Activated T-helper 17 cell treated with anti-CD3 and anti-CD28 coated beads, Interleukin-2, amount 50 U/mL, for 72 hours (primary cell): ENCODE measurements at places on chromosomes 5 and 9. TPM values are rescaled to one million over a fixed set of nuclear protein-coding genes. Genes with fewer than 3 reads are reported as not detected.
A peak's percentile ranks its signal among the peaks of the same experiment; 100 is the strongest.

The CD274 gene
- total RNA-seq: 35.2 TPM

The PCDHGB6 gene
- 0.08 TPM for total RNA-seq

GRCh38 chr5:31860726-31861433 lies 221.9 kb downstream of the PDZD2 start:
- ATAC-seq: no peak

GRCh38 chr5:112907166-112907631 lies 14.8 kb downstream of the REEP5 start:
- no peak for ATAC-seq

GRCh38 chr5:57804007-57804444 lies 321.4 kb upstream of the ACTBL2 start:
- no peak for ATAC-seq

GRCh38 chr9:27385606-27386322 lies 88.8 kb upstream of the EQTN start:
- no peak for ATAC-seq

- ATAC-seq: no peak
Observed at GRCh38 chr5:35212122-35212982, 17.9 kb downstream of the PRLR start.

DNA sequence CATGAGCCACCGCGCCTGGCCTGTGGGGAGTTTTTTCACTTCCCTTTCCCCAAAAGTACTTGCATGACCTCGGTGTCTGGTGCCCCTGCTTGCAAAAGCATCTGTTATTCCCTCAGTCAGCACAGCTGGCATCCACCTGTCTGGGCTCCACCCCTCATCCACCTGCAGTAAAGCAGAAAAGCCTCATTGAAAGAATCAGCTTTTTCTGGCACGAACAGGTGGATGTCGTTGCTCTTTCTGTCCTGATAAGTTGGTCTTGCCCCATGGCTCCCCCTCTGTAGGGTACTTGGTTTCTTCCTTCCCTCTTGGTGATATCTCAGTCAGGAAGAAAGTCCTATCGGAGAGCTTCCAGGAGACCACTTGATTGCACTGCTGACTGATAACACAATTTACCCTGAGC lies 37.4 kb downstream of the WWC1 start:
- ATAC-seq: no peak

DNA sequence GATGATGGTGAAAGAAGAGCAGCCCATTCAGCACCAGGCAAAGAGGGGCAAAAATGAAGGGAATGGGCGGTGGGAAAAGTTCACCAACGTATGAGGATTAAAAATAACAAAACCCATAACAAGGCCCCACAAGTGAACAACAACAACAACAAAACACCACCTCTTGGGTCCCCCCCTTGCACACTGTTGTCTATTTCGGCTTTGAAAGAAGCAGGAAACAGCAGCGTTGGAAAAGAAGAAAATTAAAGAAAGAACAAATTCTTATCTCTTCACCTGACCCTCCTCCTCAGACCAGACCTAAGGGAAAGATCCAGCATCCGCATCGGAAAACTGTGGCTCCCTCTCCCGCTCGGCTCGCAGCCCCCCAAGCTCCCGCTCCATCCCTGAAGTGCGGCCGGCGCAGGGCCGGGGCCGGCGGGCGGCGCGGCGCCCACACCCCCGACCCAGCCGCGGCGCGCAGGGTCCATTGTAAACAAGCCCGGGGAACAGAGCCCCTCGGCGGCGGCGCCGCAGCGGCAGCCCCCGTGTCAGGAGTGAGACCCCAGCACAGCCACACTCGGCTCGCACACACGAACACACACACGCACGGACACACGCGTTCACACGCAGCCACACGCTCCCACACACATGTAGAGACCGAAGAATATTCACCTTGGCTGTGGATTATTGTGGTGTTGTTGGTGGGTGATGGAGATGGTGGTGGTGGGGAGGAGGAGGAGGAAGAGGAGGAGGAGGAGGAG lies 535 bp downstream of the RFX3 start:
- peak; percentile 2 for ATAC-seq

- no peak for ATAC-seq
Observed at GRCh38 chr9:92894711-92895362, 17.0 kb upstream of the ZNF484 start.

GRCh38 chr5:94983861-94984535 lies 300.9 kb downstream of the MCTP1 start:
- no peak for ATAC-seq

DNA sequence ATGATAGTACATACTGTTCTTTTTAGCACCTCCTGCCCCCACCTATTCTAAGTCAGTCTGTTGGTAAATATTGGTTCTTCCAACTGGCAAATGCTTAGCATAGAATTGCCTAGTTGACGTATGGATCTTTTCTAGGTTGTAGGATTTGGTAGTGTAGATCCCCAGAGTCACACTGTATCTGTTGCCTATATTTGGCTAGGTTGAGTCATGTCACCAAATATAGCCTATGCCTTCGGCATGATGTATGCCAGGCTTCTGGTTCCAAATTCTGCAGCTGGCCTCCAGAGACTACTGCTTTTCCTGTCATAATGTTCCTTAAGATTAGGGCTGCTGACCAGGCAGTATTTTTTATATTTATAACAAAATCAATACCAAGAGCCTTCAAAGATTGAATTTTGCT lies 38.2 kb downstream of the CPEB4 start:
- no peak for ATAC-seq
